ENCODE measurements at places on chromosomes 5 and 9. TPM values are rescaled to one million over a fixed set of nuclear protein-coding genes. Genes with fewer than 3 reads are reported as not detected.

PCDHGA3 gene
- 1.1 TPM for polyA plus RNA-seq

CCDC187 gene
- 0.06 TPM for polyA plus RNA-seq

C5 gene
- polyA plus RNA-seq: 6.8 TPM

SMU1 gene
- 16.3 TPM for polyA plus RNA-seq

NME5 gene
- 0.85 TPM for polyA plus RNA-seq

GRCh38 chr5:6419340-6419852 lies 29.3 kb upstream of the UBE2QL1 start:
- DNase-seq: no peak

DNA sequence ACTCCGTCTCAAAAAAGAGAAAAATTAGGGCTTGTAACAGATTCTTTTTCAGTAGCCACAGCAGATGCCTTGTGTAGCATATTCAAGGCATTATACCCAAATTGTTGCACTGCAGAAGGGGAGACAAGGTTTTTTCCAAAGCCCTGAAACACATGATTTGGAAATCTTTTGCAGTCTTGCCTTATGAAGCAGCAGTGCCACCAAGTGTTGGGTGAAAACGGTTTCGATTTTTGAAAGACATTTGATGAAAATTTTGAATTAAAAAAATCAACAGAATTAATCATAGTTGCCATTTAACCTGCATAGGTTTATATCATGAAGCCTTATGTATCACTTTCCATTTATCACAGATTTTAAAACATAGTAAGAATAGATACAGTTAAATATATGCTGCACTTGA lies 479.5 kb downstream of the TAF11L14 start:
- no peak for DNase-seq

DNA sequence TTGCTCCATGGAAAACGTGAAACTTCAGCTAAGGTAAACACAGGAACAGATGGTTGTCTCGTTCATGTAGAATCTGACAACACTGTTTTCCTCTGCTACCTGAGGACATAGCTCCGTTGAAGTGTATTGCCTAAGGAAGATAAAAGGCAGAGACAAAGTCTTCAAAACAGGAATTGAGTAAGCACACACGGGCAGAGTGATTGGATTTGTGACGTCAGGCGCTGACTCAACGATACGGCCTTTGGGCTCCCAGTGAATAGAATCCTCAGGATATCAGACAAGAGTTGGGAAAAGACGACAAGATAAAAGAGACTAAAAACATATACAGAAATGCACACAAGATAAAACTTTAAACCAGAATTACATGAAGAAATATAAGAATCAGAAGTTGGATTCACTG lies 787.1 kb upstream of the CTNND2 start:
- DNase-seq: no peak

DNA sequence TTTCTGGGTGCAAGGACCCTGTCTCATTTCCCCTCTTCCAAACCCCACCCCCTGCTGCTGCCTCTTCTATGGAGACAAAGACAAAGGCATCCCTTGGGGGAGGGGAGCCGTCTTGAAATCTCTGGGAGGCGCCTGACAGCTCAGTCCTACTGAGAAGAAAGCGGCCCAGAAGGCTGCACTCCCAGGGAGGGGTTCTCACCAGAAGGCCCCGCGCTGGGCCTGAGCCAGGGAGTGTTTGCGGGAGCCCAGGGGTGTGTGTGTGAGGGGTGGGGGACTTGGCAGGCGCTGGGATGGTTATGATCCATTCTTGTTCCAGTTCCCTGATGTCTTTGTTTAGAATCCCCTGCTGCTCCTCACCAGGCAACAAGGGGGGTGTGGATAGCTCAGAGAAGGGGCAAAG lies 45.7 kb upstream of the ALDH1B1 start:
- DNase-seq: no peak

- no peak for DNase-seq
Measured at GRCh38 chr5:14057289-14057688, 85.9 kb upstream of the TRIO start.

DNA sequence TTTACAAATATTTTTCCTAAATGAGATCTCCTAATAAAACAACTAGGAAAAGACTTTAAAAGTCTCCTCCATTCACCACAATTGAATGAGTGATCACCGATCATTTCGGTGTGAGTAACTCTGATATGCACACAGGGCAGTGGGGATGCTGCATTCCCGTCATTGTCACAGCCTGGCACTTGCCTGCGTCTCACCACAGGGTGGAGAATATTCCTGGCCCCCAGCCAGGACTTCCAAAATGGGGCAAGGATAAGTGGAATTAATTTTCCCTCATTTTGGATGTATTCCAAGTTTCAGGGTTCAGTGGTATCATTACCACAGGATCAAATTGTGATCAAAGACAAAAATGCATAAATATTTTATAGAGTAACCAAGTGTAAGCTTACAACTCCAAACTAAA lies 107.1 kb downstream of the CTNND2 start:
- no peak for DNase-seq

- no peak for DNase-seq
Measured at GRCh38 chr9:93110311-93110855, 14.4 kb downstream of the CARD19 start.

- no peak for DNase-seq
Measured at GRCh38 chr9:72396247-72397091, 31.5 kb upstream of the ZFAND5 start.

DNA sequence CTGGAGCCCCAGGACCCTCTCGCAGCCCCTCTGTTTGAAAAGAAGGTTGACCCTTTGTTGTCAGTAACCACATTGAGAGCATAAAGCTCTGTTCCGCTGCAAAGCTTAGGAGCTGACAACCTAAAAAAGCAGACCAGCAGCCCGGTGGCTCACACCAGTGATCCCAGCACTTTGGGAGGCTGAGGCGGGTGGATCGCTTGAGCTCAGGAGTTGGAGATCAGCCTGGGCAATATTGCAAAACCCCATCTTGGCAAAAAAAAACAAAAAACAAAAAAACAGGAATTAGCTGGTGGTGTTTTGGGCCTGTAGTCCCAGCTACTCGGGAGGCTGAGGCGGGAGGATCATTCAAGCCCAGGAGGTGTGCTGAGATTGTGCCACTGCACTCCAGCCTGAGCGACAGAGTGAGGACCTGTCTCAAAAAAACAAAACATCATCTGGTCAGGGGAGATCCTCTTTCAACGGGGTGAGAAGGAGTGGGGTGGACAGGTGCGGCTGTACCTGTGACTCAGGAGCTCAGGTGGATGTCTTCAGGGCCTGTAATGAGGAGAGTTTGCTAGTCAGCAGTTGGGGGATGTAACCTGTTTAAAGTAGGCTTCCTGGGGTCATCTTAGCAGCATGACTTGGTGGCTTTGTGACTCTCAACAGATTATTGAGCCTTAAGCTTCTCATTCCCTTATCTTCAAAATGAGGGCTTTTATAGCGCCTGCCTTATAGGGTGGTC lies 694 bp upstream of the REEP2 start:
- no peak for DNase-seq

DNA sequence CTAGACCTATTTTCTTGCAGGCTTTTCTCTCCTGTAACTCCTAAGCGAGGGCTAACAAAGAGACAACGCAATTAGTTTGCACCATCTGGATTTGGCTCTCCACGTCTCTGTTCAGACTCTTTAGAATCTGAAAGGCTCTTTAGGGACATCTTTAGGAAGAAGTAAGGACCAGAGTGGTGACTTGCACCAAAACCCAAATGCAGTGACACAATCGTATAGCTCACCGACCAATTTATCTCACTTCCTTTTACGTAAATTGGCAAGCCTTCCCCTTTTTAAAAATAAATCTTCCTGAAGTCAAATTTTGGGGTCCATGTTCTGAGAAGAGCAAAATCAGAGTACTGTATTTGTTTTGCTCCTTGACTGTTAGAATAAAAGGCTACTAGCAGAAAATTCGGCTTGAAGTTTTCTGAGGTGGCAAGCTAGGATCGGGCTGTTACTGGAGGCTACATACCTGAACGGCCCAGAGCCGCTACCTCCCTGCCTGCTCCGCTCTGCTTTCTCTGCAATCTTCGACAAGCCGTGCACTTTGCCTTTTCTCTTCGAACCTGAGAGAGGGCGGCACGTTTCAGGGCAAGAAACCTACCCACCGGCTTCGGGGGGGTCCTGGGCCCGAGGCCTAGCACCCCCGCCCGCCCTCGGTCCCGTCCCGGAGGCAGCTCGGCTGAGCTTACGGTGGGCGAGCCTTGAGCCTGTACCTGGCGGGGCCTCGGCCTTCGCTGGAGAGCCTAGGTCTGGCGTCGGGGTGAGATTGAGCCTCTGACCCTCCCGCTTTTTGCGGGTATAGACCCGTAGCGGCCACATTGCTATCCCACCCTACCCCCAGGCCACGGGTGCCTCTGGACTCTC lies 537 bp downstream of the MEIKIN start:
- no peak for DNase-seq

GRCh38 chr5:38259062-38259808 lies 876 bp downstream of the EGFLAM start:
- no peak for DNase-seq

- no peak for DNase-seq
Measured at GRCh38 chr9:114798780-114799427, 6.9 kb downstream of the TNFSF15 start.

GRCh38 chr9:98236901-98237487 lies 18.5 kb downstream of the TBC1D2 start:
- DNase-seq: no peak

Measured in forelimb muscle (tissue), 1 donor.